ENCODE measurements at places on chromosomes 12 and 14.
A peak's percentile ranks its signal among the peaks of the same experiment; 100 is the strongest.

GRCh38 chr12:114412825-114413749 lies 7.1 kb upstream of the TBX5 start:
- no peak for DNase-seq

DNA sequence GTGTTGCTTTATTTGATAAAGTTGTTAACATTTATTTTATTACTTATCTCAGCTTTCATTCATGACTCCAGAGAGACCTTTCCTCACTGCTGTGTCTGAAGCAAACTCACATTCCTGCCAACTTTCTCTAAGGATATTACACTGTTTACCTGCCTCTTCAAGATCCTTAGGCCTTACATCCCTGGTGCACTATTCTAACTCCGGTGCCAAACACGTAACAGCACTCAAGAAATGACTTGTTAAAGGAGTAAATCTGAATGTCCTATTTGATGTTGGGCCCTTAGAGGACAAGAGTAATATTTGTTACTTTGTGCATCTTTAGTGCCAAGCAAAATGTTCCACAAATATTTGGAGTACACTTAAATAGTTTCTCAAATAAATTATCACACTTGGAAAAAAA lies 324.1 kb upstream of the FLRT2 start:
- DNase-seq, result no peak

GRCh38 chr12:49983892-49984291 lies 11.1 kb downstream of the AQP6 start:
- no peak for DNase-seq

GRCh38 chr12:80690090-80690489 lies 17.3 kb upstream of the MYF6 start:
- DNase-seq, result no peak

DNA sequence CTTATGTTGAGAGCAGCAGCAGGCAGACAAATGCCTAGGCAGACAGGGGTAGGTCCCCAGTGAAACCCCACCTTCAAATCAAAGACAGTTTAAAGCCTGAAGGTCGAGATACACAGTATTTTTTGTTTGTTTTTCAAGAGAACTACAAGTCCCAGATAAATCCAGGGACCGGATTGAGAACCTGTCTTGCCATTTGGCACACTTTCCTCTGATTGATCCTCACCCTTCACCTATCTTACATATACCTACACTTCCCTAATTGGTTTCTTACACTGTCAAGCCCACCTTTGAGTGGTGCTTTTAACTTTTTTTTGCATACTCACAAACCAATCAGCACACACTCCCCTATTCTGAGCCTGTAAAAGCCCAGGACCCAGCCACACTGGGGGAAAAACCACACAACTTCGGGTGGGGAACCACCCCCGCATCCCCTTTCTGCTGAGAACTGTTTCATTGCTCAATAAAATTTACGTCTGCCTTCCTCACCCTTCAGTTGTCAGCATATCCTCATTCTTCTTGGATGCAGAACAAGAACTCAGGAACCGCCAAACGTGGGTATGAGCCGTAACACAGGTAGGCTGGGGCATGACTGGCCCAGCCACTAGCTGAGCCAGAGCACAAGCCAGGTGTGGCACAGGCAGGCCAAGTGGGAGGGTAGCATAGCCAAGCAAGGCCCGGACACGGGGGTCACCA lies 11.1 kb downstream of the DICER1 start:
- DNase-seq, result no peak

DNA sequence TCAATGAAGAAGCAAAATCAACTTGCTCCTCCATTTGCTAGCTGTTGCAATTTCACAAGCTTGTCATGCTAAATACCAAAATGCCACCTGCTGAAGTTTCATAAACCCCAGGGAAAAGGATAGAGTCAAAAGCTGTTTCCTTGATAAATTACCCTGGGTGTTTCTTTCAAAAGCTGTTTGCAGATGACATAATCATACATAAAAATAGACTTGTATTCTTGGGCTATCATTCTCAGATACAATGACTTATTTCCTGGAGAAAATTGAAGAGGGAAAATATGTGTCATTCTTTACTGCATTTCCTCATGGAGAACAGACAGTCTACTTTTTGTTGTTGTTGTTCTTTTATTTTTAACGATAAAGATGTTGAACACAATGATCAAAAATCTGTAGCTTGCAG lies 119.2 kb downstream of the GALC start:
- no peak for DNase-seq

DNA sequence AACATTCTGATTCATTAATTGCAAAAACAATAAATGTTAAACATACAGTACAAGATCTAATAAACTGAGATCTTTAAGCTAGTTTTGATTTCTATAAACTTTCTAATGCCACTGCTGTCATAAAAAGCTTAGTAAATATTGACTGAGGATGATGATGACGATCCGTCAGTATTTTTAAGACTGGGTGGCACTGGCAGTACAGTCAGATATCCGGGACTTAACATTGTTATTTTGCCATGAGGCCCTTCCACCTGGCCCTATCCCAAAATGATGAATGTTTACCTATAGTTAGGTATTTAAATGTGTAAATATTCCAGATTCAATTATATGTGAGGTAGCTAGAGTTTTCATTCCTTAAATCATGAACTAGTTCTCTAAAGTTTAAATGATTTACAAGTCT lies 158.5 kb downstream of the FOXA1 start:
- DNase-seq, result no peak

DNA sequence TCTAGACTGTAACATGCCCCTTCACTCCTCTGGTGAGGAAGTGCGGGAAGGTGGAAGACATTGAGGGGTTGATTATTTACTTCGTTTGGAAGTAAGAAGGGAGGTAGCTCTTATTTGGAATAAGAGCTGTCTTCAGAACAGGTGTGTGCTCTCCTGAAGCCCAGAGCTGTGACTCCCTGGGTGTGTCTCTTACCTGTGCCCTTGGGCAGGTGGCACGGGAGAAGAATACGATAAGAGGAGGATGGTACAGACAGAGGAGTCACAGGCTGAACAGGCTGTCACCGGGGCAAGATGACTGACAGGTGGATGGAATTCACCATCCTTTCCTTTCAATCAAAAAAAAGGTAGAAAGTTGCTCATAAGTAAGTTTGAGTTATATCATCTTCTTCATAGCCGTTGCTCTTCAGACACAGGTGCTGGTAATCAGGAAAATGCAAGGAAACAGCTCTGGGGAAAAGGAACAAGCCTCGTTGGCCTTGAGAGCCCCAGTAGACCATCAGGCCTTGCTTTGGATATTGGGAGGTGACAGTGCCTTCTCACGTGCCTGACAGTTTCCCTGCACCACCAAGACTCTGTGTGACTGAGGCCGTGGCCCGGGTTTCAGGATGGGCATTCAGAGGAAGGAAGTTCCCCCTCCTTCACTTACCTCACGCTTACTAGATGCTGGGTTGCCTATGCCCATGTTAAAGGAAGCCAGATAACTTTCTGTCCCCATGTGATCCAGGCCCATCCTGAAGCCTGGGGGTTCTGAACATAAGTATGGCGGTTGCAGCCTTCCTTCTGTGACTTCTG lies 120.4 kb downstream of the ETV6 start:
- no peak for DNase-seq

- DNase-seq, result no peak
Observed at GRCh38 chr14:67432050-67432564, 20.1 kb upstream of the PLEK2 start.

GRCh38 chr14:91835197-91835919 lies 32.0 kb downstream of the TC2N start:
- no peak for DNase-seq

- DNase-seq, result no peak
Observed at GRCh38 chr12:132521712-132522292, 31.9 kb downstream of the FBRSL1 start.

- no peak for DNase-seq
Observed at GRCh38 chr12:1481906-1482305, 112.5 kb downstream of the FBXL14 start.

DNA sequence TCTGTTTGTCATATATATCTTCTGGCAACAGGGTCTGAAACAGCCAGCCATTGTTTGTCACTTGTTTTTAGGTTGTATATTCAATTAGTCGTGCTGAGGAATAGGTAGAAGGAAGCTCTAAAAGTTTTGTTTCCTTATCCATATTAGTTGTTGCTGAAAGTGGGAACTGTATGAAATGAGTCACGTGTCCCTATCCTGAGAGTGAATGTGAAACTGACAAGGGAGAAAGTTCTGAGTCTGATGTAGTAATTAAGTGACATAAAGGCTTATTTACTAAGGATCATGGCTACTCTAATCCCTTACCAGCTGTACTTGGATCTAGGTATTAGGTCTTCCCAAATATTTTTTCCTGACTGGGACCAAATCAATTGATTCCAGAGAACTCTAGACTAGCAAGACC lies 16.4 kb downstream of the FAM234B start:
- no peak for DNase-seq

GRCh38 chr12:90510948-90511347 lies 444.0 kb downstream of the CCER1 start:
- no peak for DNase-seq

- DNase-seq, result no peak
Observed at GRCh38 chr12:12759234-12759915, 26.1 kb upstream of the APOLD1 start.

- no peak for DNase-seq
Observed at GRCh38 chr14:104230946-104231345, 92.6 kb downstream of the KIF26A start.

- DNase-seq, result no peak
Observed at GRCh38 chr12:117085318-117085947, 13.8 kb downstream of the TESC start.

DNA sequence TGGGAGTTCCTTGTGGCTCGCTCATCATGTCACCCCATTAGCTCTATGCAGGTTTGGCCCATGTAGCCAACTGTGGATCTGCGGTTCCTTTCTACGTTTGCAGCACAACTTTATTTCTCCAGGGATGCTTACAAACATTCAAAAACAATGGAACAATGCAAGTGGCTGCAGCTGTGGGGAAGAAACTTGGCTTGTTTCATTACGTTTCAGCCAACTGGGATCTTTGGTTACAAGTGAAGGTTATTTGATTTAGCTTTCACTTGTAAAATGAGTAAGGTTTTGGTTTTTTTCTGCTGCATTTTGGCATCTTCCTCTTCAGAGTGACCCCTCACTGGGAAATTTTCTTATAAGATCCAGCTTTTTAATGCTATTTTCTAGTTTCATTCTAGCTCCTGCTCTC lies 105.9 kb downstream of the PLXNC1 start:
- DNase-seq, result no peak

DNA sequence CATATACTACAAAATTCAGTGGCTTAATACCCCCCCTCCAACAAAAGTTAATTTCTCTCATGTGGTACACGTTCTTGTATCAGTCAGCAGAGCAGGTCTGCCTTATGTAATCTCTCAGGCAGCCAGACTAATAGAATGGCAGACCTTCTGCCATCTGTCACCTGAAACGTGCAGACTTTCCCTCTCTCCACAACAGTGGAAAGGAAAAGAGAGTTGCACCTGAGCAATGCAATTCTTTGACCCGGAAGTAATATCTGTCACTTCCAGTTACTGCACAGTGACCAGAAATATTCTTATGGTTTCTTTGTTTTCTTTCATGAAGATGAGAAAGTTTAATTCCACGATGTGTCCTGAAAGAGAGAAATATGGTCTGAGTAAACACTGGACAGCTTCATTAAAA lies 14.4 kb downstream of the KERA start:
- no peak for DNase-seq

- DNase-seq, result peak; percentile 61
Observed at GRCh38 chr14:105123981-105124765, 44.4 kb downstream of the JAG2 start.

DNA sequence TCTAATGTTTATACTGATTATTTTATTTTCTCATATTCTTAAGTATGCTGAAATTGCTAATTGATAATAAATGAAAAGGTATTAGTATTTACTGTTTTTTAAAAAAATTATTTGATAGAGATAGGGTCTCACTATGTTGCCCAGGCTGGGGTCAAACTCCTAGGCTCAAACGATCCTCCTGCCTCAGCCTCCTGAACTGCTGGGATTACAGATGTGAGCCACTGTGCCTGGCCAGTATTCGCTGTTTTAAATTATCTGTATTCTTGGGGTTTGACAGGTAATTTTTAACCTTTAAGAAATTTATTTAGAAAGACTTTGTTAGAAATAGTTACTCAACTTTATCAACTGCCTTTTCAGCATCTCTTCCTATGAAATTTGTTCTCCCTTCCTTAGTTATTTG lies 32.2 kb downstream of the RAN start:
- DNase-seq, result peak; percentile 3

- DNase-seq, result no peak
Observed at GRCh38 chr14:106044515-106044914, 518.1 kb downstream of the TMEM121 start.

DNA sequence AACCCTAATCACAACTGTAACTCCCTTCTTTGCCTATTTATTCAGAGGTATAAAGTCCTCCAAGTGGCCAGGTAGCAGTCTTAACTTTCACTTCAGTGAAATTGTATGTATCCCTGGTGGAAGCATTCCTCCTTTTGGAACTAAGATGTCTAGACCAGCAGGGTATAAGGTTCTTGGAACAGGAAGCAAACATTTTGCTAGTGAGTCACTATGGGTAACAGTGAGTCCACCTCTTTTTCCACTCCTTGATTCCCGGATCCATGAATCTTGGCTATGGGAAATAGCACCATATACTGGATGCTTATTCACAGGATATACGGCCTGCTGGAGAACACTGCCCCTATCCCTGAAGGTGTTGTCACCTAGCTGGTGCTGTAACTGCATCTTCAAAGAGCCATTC lies 80.2 kb downstream of the KCNA5 start:
- DNase-seq, result no peak

- DNase-seq, result peak; percentile 31
Observed at GRCh38 chr12:131499160-131499863, 211.6 kb upstream of the SFSWAP start.

DNA sequence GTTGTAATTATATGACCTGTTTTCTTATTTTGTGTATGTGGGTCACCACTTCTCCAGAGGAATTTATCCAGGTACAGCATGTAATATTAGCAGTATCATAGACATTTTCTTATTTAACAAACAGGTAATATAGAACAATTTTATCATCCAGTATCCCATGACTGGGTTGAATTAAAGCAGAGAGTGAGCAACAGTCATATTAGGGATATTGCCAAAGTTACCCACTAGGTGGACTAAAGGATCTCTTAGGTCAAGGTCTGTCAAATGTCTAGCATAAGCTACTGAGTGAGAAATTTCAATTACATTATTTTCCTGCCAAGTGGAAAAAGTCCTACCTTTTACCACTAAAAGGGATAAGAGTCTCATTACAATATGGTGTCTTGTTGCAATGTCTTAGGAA lies 62.1 kb upstream of the TRIM9 start:
- DNase-seq, result no peak

DNA sequence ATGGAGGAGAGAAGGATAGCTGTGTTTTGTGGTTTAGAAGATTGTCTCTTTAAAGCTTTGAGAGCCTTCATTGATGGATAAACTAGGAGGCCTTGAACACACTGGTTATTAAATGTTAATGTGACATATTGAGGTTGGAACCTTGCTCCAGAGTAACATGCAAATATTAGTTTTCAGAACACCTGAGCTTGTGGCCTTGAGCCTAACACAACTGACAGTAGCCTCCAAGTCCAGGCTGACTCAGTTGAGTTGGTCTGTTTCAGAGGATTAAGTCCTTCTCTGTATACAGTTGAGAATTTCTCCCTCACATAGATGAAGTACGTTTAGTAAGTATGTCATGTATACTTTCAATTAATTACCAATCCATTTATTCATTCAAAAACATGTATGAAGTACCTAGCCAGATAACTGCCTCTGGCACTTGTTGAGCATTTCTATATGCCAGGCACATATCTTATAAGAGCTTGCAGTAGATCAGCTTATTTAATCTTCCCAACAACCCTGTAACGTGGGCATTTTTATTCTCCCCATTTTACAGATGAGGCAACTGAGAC lies 63.5 kb downstream of the ELK3 start:
- DNase-seq, result no peak

GRCh38 chr12:45598336-45598735 lies 131.2 kb upstream of the ARID2 start:
- DNase-seq, result no peak
